ENCODE measurements at places on chromosomes 11 and 22.

GRCh38 chr11:32216749-32217148 is 125.9 kb downstream of the RCN1 start:
- DNase-seq, result no peak

GRCh38 chr11:8719721-8720120 is 37.1 kb downstream of the RPL27A start:
- no peak for DNase-seq

- DNase-seq, result no peak
Measured at GRCh38 chr11:82092904-82093303, 640.8 kb downstream of the FAM181B start.

- no peak for DNase-seq
Measured at GRCh38 chr11:20544603-20545237, 54.7 kb upstream of the SLC6A5 start.

DNA sequence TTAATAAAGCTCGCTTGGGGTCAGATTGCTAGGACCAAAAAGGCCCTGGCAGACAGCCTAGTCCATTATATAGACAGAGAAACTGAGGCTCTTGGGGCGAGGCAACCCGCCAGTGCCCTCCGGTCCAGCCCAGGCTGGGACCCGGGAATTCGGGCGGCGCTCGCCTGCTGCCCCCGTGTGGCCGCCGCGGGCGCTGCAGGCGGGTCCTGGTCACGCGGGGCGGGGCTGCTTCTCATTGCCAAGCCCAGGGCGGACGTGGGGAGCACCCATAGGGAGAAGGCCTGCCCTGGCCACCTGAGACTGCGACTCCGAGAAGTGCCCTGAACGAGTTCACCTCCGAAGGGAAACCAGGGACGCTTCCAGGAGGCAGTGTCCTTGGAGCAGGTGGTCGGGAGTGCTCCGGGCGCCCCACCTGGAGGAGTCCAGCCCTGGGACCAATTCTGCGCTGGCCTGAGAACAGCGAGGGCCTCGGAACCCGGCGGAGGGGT is 36.0 kb upstream of the CSNK1E start:
- peak; percentile 56 for DNase-seq

- no peak for DNase-seq
Measured at GRCh38 chr11:32034680-32035079, 56.2 kb upstream of the RCN1 start.

GRCh38 chr11:125579811-125580210 is 10.5 kb downstream of the EI24 start:
- DNase-seq, result no peak

DNA sequence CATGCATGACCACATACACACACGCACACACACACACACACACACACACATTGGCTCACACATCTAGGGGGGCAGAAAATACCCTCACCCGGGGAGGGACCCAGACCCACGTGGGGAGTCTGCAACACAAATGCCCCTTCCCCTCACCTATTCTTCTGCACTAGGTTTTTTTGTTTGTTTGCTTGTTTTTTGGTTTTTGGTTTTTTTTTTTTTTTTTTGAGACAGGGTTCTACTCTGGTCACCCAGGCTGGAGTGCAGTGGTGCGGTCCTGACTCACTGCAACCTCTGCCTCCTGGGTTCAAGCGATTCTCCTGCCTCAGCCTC is 28.4 kb downstream of the WEE1 start:
- no peak for DNase-seq

GRCh38 chr11:125481531-125481930 is 14.5 kb downstream of the FEZ1 start:
- DNase-seq, result no peak

- DNase-seq, result no peak
Measured at GRCh38 chr22:17590586-17590985, 27.3 kb downstream of the SLC25A18 start.

DNA sequence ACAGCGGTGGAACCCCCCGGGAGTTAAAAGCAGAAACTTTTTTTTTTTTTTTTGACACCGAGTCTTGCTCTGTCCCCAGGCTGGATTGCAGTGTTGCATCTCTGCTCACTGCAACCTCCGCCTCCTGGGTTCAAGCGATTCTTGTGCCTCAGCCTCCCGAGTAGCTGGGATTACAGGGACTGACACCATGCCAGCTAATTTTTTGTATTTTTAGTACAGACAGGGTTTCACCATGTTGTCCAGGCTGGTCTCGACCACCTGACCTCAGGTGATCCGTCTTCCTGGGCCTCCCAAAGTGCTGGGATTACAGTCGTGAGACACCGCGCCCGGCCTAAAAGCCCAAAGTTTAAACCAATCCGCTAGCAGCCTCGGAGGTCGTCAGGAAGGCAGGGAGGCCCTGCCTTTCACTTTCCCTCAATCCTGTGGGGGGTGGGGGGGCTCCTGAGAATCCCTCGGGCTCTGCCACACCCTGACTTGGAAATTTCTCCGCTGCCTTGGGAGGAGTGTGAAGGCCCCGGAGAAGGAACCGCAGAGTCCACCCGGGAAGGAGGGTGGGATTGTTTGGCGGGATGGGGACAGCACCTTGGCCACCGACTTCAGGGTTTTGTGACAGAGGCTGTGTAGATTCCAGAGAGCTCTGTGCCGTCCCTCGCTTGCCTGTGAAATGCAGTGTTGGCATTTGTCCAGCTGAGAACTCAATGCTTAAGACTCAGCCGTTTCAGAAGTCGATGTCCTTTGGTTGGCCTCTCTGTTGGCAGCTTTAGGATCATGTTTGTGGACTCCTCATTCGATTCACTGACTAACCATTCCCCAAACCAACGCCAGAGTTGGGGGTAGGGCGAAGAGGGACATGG is 1.0 kb downstream of the ARHGAP8 start:
- no peak for DNase-seq

DNA sequence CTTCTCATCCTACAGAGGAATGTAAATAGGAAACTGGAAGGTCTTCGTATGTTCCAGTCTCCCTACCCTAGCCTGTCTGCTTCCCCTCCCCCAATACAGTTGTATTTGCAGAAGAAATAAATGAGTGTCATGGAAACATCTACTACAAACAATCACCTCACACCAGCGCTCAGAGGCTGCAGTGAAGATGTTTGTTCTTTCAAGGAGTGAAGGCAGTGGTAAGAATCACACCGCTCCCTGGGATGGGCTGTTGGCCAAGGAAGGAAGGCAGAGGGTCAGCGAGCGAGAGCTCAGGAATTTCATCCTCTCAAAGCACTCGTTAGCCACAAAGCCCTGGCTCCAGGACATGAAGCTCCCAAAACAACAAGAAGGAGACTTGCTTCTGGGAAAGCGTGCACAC is 1.1 kb upstream of the IGSF9B start:
- no peak for DNase-seq

- DNase-seq, result no peak
Measured at GRCh38 chr11:6876325-6876724, at the start of gene OR10A4. OR10A4 (plus strand) TSS chr11:6876625; CDS start chr11:6876648, 23 bp downstream.

DNA sequence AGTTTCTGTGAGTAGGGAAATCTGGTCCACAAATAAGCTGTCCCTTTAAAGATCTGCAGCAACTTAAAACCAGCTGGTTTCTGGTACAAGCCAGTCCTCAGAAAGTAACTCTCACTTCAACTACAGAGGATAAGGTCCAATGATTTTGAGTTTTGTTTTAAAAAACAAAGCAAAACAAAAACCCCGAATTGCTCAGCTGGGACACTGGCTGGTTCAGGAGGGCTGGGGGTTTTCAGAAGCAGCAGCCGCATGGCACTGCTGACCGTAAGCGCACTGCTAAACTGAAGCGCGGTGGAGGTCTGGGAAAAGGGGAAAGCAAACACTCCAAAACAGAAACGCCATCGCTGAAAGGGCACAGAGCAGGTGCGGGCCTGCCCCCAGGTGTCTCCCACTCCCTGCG is 59.7 kb downstream of the MICAL3 start:
- DNase-seq, result no peak

GRCh38 chr11:85948884-85949283 is 93.7 kb downstream of the CCDC83 start:
- DNase-seq, result no peak

- DNase-seq, result no peak
Measured at GRCh38 chr11:96074551-96075310, 150.8 kb upstream of the MTMR2 start.

- DNase-seq, result no peak
Measured at GRCh38 chr11:61601512-61601911, 20.6 kb upstream of the SYT7 start.

GRCh38 chr22:50296658-50297490 is 10.6 kb downstream of the PLXNB2 start:
- DNase-seq, result no peak

DNA sequence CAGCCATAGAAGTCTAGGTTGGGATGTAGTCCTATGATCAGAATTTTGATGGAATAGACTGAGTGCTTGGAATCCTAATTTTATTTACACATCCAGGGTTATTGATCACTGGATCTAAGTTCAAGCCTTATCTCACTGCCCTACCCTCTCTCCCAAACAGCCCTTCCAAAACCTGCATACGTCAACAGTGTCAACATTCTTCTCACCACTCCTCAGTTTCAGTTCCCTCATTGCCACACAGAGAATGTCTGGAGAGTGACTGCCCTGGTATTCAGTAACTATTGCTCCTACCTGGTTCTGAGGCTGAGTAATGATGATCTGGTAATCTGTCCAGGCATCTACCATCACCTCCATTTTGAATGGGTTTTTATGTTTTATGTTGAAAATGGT is 60.0 kb downstream of the GLYATL1 start:
- DNase-seq, result no peak

DNA sequence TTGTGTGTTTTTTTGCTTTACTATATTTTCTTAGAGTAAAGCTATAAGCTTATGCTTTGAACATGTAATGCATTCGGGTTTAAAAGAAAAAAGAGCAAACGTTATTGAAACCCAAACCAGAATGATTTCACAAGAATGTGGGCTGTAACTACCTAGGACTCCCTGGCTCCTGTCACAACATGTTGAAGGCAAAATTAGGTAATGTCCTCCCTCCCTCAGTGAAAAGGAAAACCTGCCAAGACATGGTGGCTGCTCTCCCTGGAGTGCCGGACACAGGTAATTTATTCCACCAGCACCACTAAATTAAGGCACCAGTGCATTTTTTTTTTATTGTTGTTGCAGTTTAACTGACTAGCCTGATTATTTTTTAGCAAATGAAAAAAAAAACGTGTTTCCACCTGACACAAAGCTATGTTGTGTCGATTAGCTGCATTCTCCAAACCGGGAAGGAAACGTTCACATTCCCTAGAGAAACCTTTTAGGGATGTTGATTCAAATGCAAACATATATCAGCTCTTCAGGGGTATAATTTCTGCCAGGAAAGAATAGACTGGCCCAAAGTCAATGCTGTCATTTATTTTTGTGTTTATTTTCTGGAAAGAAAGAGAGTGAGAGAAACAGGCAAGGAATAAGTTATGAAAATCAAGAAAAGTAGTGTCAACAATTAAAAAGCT is 134.6 kb downstream of the CCDC34 start:
- no peak for DNase-seq

DNA sequence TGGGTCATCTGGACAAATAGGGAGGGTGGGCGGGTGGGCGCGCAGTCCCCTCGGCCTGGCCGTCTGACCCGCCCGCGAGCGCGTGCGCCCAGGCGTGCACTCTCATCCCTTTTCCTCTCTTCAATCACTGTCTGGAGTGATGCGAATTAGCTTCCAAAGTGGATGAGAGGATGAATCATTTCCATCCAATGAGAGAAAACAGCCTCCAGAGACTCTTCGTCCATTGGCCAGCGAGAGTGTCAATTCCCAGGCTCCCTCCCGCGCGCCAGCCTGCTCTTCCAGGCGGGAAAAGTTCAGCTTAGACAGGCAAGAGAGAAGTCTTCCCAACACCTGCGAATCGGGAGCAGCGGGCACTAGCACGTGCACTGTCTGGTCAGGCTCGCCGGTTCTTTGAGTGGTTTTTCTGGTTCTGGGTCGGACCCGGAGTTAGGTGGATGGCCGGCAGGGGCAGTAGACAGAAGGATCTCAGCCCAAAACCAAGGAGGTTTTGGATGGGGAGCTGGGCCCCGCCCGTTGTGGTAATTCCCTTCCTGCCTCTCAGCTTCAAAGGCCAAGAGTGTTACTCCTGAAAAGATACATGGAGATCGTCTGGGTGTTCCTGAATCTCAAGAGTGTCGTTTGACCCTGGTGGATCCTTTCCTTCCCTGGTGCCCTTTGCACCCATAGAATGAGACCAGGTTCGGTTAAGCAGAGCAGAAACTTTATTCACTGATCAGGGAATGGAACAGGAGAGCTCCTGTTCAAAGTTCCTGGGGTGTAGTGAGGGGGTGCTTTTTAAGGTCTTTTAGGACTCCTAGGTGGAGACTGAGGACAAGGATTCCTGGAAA is 33.4 kb upstream of the GLYATL1 start:
- peak; percentile 95 for DNase-seq

GRCh38 chr22:36225333-36225922 is 13.9 kb downstream of the APOL2 start:
- DNase-seq, result no peak

DNA sequence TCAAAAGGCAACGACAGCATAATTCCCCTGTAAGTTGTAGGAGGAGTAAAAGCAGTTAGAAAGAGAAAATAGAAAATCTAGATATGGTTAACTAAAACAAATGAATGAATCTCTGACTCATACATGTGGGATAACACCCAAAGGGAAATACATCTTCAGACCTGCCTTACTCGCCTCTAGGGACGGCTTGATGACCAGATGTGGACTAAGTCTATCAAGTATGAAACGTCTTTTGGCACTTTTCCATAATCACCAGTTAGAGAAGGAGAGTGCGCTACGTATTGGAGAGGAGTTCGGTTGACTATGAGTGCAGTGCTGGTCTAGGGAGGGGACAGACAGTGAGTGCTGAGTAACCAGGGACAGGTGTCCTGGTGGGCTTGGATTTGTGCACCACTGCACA is 459.9 kb downstream of the OPCML start:
- no peak for DNase-seq

- DNase-seq, result no peak
Measured at GRCh38 chr11:28153586-28153985, 45.4 kb downstream of the METTL15 start.

GRCh38 chr11:44861849-44862557 is 88.7 kb downstream of the TP53I11 start:
- peak; percentile 96 for DNase-seq

DNA sequence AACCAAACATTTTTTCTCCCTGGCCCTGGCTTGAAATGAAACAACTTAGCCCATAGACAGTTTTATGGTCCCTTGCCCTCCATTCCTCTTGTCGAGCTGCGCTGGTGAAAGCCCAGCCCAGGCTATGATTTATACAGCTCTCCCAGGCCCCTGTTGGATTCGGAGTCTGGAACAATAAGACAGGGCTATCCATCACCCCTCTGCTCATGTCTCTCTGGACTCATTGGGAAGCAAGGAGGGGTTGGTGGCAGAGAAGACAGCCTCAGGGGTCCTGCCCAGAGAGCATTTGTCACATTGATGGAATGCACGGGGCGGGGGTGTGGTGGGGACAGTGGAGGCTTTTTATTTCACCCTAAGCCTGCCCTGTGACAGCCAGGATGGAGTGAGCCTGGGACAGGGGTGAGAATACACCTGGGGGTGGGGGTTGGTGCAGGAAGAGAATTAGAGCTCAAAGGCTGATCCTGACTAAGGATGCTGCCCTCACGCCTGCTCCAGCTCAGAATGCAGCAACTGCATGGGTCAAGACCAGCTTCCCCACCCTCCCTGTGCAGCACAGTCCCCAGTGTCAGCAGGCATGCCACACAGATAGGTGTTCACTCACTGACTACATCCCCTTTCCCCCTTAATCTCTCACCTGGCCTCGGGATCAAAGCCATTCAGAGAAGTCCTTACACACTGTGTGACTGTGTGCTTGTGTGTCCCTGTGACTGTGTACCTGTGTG is 10.0 kb upstream of the PKNOX2 start:
- DNase-seq, result no peak
